ENCODE measurements at places on chromosomes 11 and 22. TPM values are rescaled to one million over a fixed set of nuclear protein-coding genes. Genes with fewer than 3 reads are reported as not detected.

Gene GRIK4
- total RNA-seq, result 0.27 TPM

Gene TIMM8B
- total RNA-seq, result 30.8 TPM

Gene VWCE
- 3.6 TPM for total RNA-seq

Gene SLC6A5
- not detected for total RNA-seq

Gene CABP4
- total RNA-seq, result 2.5 TPM

Gene CNGA4
- total RNA-seq, result 0.31 TPM

Gene IGF2
- 473 TPM for total RNA-seq

Gene FADS2
- total RNA-seq, result 140 TPM

Gene SORL1
- 45.1 TPM for total RNA-seq

Gene MOGAT2
- 0.18 TPM for total RNA-seq

Gene SHISAL1
- 2.1 TPM for total RNA-seq

Gene SCUBE1
- total RNA-seq, result 140 TPM

Gene SCUBE2
- total RNA-seq, result 8.8 TPM

Gene TPST2
- 26.6 TPM for total RNA-seq

Gene OR4A16
- total RNA-seq, result not detected

Gene GRM5
- 0.13 TPM for total RNA-seq

Gene ZNF280B
- total RNA-seq, result 0.45 TPM

Gene FOLR1
- total RNA-seq, result 1.2 TPM

Gene CCDC89
- 1.2 TPM for total RNA-seq

Gene FAM83F
- total RNA-seq, result 11.4 TPM

Gene BBOX1
- 0.45 TPM for total RNA-seq

Gene CD44
- total RNA-seq, result 188 TPM
